ENCODE measurements at places on chromosomes 13 and 19.

GRCh38 chr19:16018801-16019551, 57.3 kb upstream of the TPM4 start:
- no peak for DNase-seq

GRCh38 chr13:43915451-43915850, 35.7 kb downstream of the LACC1 start:
- DNase-seq: no peak

GRCh38 chr13:32537580-32538142, 934 bp downstream of the N4BP2L2 start:
- DNase-seq: no peak

- no peak for DNase-seq
Observed at GRCh38 chr19:3250675-3251074, 26.2 kb downstream of the CELF5 start.

- DNase-seq: no peak
Observed at GRCh38 chr13:34993470-34993869, 51.4 kb downstream of the NBEA start.

GRCh38 chr19:49787746-49788145, 20.9 kb downstream of the AP2A1 start:
- no peak for DNase-seq

DNA sequence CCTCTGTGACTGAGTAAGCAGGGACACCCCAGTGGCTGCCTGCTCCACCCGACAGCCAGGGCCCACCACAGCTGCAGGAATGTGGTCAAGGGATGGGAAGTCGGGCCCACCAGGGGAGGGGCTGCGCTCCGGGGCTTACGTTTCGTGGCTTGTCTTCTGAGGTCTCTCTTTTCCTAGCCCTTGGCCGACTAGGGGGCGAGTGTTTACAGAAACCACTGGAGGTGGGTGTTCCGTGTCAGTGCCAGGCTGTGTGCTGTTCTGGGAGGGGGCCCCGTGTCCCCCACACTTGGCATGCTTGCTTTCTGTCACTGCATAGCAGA, 4.5 kb downstream of the ADAT3 start:
- DNase-seq: no peak

GRCh38 chr19:37997911-37998344, 90.9 kb downstream of the SIPA1L3 start:
- DNase-seq: no peak

DNA sequence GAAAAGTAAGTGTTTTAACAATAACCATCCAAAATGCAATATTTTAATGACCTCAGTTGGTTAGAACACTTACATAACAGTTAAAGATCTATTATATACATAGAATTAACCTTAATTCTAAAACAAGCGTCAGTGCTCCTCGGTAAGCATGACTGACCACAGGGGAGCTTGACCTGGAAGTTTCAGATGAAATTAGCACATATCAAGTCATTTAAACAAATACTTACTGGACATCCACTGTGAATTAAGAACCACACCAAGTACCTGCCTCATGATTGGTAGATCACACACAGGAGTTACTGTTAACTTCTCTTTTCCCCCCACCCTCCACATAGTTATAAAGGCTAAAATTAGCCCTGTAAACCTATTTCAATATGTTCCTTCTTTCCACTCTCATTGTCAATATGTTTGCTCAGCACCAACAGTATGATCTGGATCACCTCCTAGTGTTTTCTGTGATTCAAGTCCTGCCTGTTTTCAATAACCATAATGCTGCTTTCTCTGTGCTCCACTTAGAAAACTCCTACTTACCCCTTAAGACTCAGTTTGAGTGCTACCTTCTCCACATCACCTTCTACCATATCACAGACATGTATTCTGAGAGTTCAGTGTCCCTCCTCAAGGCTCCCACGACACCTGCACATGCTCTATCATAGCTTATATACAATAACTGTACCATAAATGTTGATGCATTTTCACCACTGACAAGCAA, 209.0 kb downstream of the VWA8 start:
- no peak for DNase-seq

DNA sequence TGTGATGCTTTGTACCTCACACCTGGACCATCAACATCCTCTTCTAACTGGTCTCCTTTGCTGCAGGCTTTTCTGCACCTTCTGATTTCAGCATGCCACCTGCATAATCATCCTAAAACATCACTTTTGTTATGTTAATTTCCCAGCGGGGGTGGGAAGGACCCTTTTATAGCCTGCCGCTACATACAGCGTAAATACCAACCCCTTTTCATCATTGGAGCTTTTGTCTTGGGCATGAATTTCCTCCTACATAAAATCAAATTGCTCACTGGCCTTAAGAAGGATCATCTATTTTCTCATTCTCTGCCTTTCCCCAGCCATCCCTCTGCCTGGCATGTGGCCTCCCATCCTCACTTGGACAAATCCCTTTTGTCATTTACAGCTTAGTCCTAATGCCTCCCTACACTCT, 124.7 kb downstream of the RBM26 start:
- DNase-seq: no peak

DNA sequence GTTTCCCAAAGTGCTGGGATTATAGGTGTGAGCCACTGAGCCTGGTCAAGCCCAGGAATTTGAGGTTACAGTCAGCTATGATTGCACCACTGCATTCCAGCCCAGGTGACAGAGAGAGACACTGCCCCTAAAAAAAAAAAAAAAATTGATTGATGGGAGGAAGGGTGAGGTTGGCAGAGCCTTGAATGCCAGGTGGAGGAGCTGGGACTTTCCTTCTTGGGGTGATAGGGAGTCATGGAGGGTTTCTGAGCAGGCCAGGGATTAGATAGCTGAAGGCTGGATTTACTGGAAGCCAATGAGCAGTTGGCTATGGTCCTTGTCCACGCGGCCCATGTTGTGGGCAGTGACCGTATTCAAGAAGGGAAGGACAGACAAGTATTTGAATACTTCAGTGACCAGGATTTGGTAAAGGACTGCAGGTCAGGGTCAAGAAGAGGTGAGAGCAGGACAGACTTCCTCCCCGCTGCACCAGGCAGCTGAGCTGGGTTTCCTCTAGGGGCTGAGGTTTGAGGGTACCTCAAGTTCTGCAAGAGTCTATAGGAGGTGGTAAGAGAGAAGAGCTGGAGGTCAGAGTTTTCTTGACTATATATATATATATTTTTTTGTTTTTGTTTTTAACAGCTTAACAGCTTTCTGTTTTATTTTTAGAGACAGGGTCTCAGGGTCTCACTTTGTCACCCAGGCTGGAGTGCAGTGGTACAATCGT, 6.9 kb upstream of the ICAM4 start:
- DNase-seq: no peak

DNA sequence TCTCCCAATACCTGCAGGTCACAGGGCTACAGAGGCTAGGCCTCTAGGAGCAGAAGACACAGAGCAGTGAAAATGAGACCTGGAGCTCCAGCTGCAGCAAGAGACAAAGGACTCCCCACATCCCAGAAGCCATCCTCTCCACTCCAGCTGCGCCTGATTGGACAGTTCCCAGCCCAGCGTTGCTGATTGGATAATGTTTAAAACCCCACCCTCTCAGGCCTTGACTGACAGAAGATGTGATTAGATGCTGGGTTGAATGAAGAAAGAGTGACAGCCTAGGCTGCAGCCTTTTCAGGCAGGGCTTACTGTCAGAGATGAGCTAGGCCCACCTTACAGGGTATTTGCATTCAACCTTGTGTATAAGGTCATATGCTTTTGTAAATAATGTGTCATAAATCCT, 59.4 kb downstream of the ZNF708 start:
- DNase-seq: no peak

- DNase-seq: no peak
Observed at GRCh38 chr13:26899202-26899601, 138.6 kb upstream of the GPR12 start.

DNA sequence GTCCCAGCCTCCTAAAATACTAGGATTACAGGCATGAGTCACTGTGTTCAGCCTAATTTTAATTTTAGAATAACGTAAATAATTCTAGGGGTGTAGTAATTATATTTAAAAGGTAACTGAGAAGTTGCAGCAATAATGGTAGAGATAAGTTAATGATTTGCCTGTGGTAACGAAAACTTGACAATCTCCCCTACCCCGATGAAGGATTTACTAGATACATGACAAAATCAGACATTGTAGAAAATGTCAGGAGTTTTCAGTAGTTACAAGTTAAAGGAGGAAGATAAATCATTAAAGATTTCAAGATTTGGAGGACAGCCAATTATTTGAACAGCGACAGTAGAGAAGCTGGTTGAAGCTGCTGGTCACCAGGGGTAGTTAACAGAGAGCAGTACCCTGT, 652.2 kb upstream of the PCDH20 start:
- no peak for DNase-seq

GRCh38 chr13:78606471-78607408, 3.4 kb upstream of the POU4F1 start:
- DNase-seq: no peak

DNA sequence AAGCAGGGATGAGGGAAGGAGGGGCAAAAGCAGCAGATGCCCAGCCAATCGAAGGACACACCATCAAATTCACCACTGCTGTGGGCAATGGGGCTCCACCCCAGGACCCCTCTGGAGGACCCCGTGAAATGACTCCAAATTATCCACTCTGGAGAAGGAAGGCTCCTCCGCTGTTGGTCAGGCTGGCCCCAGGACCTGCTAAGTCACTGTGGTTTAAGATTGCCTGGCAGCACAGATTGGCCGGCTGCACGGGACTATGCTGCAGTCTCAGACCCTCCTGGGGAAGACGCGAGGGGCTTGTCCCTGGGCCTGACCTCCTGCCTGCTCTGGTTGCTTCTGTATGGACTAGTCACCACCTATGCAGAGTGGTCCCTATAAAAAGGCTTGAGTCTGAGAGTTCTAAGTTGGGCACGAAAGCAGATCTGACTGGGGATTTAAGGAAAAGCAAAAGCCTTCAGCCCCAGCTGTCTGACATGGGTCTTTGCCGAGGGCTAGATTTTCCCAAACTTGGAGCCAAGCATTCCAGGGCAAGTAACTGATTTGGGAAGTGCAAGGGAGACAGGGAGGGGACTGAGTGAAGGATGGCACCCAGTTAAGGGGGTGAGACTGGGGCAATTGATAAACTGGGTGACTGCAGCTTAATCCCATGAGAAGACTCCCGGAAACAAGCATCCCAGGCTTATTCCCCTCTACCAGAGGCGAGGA, 91.7 kb downstream of the TSHZ3 start:
- DNase-seq: no peak

DNA sequence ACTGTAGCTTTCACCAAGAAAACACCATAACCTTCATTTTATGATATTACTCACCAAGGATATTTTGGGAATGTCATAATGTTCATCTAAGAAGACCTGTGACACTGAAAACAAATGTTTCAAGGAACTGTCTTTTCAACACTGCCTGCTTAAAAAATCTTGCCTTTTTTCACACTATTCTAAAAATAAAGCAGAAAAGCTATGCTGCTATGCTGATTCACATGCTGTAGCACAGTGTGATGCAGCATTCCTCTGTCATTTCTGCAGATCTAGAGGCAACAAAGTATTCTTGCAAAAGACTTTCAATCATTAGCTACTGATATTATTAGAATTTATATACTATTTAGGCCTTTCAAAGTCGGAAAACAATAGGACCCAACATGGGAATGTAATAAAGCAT, 525.7 kb downstream of the UQCRFS1 start:
- DNase-seq: no peak

- DNase-seq: no peak
Observed at GRCh38 chr13:28984825-28985224, 164.7 kb downstream of the MTUS2 start.

DNA sequence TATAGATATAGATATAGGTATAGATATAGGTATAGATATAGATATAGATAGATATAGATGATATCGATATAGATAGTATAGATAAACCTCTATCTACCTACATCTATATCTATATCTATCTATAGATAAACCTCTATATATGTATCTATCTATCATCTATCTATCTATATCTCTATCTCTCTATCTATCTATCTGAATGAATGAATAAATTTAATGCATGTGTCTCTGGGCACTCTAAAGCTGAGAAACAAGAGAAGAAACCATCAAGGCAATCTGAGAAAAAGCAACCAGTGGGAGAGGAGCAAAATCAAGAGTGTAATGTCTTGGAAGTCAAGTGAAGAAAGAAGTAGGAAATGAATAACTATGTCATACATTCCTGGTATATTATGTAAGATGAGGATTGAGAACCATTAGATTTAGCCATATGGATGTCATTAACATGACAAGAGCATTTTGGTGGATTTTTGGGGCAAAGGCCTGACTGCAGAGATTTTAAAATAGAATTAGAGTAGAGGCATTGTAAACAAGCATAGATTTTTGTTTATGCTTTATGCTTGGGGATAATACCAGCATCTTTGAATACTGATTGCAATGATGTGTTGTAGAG, 1262.7 kb upstream of the MIR17HG start:
- DNase-seq: no peak

DNA sequence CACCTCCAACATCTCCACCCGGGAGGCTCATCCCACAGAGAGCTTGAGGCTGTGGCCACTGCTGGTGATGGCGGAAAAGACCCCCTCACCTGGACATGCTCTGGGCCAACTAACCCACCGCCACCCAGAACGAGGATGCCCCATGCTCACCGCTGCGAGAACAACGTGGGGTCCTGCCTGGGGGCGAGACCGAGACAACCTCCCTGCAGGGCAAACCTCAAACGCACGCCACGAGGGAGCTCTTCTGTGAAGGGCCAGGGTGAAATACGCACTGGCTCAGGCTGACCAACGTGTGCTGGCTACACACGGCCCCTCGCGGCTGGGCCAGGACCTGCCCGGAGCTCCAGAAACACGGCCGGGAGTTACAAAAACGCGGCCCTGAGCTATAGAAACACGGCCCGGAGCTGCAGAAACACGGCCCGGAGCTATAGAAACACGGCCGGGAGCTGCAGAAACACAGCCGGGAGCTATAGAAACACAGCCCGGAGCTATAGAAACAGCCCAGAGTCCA, 19.0 kb upstream of the PLPP2 start:
- DNase-seq: no peak

- no peak for DNase-seq
Observed at GRCh38 chr13:62113179-62113578, 697.5 kb upstream of the PCDH20 start.

DNA sequence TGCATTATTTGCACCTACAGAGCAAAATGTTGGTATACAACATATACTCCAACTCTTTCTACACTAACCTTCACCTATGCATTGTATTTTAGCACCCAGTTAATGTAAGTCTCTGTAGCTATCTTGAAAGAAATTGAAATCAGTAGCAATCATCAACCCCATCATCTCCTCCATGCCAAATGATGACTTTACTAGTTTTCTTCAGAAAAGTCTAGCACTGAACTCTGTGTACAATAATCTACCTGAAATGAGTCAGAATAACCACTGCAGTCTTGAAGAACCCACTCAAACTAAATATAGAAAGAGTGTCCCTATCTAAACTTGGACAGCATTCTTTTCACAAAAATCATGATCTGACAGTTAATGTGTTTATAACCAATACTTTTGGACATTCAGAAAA, 9.8 kb downstream of the IRS2 start:
- no peak for DNase-seq

GRCh38 chr13:106479929-106480328, 55.5 kb downstream of the EFNB2 start:
- DNase-seq: no peak

DNA sequence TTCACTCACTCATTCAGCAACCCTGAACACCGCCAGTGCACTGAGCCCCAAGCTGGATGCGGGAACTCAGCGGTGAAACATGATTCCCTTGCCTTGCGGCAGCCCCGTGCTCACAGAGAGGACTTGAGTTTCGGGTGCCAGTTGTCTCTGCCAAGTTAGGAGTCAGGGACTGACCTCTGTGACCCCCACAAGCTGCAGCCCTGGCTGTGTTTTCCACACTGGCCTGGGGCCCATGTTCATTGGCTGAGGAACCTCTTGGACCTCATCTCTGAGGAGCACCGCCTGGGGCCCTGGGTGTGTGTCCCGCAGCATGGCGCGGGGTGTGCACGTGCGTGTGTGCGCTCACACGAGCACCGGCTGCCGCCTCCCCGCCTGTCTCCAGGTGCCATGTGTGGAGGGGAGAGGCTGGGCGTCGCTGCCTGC, 31.0 kb downstream of the CAPN12 start:
- no peak for DNase-seq
